ENCODE measurements at places on chromosomes 2 and 18.

DNA sequence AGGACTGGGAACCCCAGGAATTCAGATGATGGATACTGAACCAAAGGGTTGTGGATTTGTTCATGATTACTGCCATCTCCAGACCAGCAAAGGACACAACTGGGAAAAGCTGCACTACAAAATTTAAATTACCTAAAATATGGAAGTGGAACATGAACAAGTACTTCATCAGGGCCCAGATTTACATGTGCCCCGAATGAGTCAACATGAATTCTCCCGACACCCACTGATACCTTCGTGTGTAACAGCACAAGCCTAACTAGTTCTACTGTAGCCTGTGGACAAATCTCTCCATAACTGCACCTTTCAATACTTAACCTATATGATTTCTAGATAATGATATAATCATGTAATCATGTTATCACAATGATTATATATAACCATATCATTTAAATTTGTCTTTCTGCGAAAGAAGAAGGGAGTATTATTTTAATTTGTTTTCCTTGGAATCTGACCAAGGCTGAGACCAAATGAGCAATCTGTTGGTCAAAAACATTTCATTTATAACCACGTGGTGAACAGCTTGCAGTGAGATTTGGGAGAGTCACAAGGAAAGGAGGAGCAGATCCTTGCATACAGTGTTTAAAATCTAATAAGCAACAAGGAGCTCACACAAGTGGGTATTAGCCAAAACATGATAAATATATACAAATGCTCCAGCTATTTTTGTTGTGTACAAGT, 70.5 kb downstream of the CACNB4 start:
- no peak for DNase-seq

DNA sequence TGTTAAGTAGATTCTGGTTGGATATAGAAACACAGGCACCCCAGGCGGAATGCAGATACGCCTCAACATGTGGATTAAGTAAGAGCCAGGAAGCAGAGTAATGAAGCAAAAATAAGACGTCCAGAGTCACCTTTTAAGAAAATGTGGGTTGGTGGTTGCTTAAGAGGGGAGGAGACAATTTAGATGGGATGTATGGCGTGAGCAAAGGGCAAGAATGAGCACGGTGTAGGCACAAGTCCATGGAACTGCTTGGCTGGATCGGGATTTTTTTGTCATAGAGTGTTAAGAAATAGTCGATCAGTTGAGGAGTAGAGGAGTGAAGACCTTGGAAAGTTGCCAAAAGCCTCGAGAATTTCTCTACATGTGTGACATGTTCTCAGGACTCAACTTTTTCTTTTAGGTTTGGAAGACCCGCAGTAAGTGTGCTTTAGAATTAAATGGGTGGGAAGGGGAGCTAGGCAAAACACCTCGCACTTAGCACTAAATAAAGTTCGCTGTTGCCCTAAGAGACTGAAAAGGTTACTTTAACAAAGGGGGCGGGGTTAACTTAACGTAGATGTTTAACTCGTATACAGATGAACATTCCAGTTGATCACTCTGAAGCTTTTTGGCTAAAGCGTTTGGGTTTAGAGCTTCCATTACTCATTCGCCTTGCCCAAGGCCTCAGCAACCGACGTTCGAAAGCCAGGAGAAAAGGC, 716 bp upstream of the SLC39A10 start:
- peak; percentile 28 for DNase-seq

- peak; percentile 59 for DNase-seq
Observed at GRCh38 chr2:221649051-221649775, 77.1 kb upstream of the EPHA4 start.

DNA sequence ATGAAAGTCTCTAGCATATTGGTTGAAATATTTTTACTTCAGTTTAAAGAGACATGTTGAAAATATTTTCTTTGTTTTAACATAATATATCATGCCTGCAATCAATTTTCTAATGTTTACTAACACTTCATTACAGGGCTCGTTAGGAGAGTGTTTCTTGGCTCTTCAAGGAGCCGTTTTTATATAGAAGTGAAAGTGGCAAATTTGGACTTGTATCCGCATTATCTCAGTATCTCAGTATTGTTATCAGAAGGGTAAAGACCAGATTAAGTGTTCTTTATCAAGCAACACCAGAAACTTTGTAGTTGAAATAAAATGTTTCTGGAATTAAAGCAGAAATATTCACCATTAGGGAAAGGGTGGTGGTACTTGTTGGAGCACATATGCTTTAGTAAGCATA, 97.8 kb downstream of the BABAM2 start:
- no peak for DNase-seq
